Activated CD8-positive, alpha-beta memory T cell treated with anti-CD3 and anti-CD28 coated beads, Interleukin-2, amount 50 U/mL, for 48 hours (primary cell): ENCODE measurements at places on chromosomes 6 and 20.

- peak; percentile 88 for DNase-seq
Measured at GRCh38 chr6:158653577-158654354, 3.9 kb downstream of the SYTL3 start.

- no peak for DNase-seq
Measured at GRCh38 chr6:12967686-12968085, 251.1 kb downstream of the PHACTR1 start.

DNA sequence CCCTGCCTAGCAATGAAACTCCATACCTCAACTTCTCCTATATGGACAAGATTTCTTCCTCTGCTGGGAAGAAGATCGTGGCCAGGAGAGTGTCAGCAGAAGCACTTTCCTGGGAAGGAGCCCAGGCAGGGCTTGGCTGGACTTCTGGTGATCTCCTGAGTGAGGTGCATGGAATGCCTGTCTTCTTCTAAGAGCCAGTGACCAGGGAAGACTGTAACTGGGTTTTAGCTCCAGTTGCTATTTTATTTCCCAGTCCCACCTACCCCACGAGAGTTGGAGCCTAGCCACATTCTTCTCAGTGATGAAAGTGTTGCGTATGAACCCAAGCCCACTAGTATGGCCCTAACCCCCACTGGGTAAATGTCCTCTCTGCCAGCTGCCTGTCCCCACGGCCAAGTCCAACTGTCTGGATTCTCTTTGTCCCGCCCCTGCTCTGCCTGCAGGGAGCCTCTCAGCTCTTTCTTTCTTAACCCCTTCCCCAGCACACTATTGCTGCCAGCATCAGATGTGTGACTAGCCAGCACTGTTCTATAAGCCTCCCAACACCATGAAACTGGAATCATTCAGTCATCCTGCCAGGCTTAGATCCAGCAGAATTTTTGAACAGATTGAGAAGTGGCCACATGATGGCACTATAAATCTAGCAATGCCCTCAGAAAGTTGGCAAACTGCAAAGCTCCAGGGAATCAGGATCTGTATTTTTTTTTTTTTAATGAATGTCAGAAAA lies 69.8 kb upstream of the FAM184A start:
- DNase-seq: no peak

DNA sequence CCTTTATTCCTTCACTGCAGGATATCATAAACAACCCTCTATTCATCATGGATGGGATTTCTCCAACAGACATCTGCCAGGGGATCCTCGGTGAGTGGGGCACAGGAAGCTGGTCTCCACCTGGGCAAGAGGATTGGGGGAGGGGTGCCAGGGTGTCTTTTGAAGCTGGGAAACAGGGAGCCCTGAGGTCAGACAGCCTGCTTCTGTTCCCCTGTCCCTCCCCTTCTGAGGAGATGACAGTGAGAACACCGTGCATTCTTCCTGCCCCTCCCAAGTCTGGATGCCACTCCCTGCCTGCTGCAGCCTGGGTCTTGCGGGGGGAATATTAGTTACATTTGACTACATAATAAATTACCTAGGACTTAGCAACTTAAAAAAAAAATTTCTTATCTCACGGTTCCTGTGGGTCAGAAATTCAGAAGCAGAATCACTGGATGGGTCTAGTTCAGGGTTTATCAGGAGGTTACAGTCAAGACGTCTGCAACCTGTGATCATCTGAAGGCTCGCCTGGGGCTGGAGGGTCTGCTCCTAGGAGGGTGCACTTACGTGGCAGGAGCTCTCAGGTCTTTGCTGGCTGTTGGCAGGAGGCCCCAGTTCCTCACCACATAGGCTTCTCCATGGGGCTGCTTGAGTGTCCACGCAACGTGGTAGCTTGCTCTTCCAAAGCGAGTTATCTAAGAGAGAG lies 11.4 kb downstream of the CAPN11 start:
- no peak for DNase-seq

DNA sequence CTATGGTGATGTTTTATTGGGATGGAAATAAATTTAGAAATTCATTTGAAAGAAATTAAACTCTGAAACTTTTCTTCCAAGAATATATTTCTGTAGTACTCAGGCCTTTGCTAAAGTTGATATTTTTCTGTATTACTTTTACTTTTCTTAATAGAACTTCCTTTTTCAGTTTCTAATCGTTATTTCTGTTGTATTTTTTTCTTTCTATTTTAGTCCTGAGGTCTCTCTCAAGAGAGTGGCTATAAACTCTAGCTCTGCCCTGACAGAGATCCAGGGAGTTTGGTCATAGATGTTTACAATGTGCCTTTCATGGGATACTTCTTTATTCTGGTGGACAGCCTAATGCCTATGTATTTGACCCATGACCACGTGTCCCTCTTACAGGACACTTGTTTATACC lies 51.0 kb downstream of the OR2B6 start:
- DNase-seq: no peak

GRCh38 chr6:116387374-116387773 lies 16.6 kb downstream of the DSE start:
- DNase-seq: no peak

- DNase-seq: no peak
Measured at GRCh38 chr6:136969930-136970329, 47.8 kb downstream of the SLC35D3 start.

DNA sequence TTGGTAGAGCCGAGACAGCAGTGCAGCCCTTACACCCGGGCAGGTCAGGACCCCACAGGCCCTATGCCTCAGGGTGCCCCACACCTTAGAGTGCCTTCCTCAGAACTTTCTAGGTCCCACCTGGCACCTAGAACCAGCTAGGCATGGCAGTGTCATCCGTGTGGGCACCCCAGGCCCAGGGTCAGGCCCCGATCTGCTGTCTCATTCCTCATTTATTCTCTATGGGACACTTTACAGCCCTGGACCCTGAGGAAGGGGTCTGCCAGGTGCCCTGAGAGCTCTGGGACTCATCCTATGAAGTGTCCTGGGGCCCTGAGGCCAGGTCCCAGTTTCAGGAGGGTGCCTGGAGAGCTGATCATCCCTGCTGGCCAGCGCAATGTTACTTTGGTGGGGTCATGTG lies 8.1 kb upstream of the BPI start:
- no peak for DNase-seq

GRCh38 chr6:77474286-77474956 lies 11.1 kb upstream of the HTR1B start:
- DNase-seq: no peak

- DNase-seq: no peak
Measured at GRCh38 chr20:8254911-8255582, 123.0 kb downstream of the PLCB1 start.

- DNase-seq: no peak
Measured at GRCh38 chr6:53828215-53828614, 33.4 kb downstream of the LRRC1 start.

DNA sequence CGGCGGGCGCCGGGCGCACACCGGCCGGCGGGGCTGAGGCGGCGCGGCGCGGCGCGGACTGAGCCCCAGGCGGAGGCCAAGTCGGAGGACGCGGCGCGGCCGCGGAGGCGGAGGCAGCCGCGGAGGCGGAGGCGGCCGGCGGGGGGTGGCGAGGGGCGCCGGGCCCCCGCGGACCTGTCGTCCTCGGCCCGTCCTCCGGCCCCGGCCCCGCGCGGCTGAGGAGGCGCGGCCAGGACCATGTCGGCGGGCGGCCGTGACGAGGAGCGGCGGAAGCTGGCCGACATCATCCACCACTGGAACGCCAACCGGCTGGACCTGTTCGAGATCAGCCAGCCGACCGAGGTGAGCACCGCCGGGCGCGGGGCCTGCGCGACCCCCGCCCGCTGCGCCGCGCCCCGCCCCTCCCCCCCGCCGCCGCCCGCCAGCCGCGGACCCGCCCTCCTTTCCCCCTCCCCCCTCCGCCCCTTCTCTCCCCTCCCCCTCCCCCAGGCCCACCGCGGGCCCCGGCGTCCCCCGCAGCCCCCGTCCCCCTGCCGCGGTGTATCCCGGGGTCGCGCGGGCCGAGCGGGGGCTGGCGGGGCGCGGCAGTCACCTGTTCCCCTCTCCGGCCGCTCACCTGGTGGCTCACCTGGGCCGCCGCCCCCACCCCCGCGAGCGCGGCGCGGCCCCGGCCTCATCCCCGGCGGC lies at the start of gene AFDN:
Gene AFDN (plus strand): TSS at position 16 of the 687 bp plus-strand sequence. CDS start 222 bp downstream, at position 238.
- DNase-seq: peak; percentile 63

DNA sequence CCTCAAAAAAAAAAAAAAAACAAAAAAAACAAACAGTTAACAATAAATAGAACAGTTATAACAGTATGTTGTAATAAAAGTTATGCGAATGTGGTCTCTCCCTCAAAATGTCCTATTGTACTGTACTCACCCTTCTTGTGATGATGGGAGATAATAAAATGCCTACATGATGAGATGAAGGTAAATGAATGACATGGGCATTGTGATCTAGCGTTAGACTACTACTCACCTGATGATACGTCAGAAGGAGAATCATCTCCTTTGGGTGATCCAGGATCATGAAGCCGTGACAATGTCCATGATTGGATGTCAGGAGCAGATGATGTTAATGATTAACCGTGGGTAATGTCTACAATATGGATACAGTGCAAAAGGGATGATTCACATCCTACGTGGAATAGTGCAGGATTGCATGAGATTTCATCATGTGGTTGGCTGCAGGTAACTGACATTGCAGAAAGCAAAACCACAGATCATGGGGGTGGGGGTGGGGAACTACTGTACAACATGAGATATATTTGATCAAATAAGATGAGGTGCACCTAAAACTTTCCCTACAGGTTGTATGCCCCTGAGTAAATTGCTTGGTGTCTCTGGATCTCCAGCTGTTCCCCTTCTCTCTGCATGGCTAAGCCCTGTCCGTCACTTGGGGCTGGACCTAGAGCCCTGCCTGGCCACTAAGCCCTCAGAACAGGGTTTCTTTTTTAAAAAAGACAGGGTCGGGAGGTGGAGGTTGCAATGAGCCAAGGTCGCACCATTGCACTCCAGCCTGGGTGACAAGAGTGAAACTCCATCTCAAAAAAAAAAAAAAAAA lies 6.2 kb upstream of the RBCK1 start:
- DNase-seq: no peak

- no peak for DNase-seq
Measured at GRCh38 chr20:20036756-20037155, 15.5 kb downstream of the CRNKL1 start.

- DNase-seq: no peak
Measured at GRCh38 chr20:53870426-53871315, 199.7 kb downstream of the BCAS1 start.

GRCh38 chr20:17987988-17988387 lies 19.2 kb downstream of the MGME1 start:
- no peak for DNase-seq

DNA sequence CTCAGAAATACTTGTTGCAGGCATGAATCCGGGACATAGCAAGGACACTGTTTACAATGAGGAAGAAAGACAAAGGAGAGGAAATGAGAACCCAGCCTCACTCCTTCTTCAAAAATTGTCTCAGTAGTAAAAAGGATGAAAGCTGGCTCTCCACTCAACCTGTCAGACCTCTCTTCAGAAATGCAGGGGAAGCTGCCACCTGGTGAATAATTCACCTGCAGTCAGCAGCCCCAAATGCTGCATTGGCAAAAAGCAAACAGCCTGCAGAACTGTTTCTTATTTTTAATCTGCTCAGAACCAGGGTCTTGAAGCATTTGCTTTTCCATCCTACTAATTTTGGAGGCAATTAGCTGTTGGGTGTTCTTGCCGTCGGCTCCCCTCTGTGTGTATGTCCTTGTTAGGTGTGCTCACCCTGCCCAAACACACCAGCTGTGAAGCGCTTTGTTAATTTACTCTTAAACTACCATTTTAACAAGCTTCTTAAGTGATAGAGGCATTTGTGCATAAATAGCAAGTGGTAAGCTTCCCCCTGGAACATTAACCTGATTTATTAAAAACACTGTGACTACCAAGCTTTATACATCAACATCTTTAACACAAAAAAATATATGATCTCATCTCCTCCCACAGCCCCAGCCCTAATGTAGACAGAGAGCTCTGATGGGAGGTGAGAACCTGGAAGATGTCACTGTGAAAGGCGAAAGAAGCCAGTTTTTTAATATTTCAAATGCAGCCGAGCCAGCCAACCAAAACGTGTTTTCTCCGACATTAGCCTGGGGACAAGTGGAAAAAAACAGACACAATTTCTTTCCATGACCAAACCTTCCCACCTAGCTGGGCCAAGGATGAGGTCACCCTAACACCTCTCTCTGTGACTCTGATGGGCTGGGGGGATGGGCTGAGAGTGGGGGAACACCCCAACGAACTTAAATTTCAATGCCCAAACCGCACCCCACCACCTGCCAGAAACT lies 451.0 kb upstream of the SULF2 start:
- DNase-seq: no peak

DNA sequence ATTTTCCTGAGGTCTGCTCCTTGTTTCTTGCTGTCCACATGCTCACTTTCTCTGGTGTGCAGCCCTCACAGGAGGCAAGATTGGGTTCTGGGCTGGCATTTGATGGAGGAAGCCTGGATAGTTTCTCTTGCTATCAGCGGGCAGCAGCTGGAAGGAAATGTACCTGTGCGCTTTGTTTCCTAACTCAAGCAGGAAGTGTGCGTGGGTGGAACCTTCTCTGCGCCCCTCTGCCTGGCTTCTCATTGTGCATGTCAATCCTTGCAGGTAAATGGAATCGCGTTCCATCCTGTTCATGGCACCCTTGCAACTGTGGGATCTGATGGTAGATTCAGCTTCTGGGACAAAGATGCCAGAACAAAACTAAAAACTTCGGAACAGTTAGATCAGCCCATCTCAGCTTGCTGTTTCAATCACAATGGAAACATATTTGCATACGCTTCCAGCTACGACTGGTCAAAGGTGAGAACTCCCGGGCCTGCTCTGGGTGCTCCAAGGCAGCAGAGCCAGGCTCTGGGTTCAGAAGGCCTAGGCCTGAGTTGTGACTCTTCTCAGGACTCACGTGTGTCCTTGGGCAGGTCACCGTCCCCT lies 16.8 kb upstream of the RBM38 start:
- no peak for DNase-seq

DNA sequence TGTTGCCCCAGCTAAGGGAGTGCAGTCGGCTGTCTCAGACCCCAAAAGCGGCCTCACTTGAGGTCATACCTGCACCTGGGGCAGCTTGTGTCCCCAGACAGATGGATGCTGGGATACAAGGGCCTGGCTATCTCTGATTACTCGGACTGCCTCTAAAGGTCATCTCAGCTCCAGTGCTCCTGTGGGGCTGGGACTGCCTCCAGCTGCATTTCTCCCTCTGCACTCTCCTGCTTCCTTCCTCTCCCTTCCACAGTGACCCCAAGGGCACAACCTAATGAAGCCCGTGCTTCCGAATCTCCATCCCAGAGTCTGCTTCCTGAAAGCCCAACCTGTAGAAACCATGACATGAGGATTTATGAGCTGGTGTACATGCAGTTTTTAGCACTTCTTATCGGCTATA lies 22.8 kb upstream of the OCSTAMP start:
- DNase-seq: no peak

DNA sequence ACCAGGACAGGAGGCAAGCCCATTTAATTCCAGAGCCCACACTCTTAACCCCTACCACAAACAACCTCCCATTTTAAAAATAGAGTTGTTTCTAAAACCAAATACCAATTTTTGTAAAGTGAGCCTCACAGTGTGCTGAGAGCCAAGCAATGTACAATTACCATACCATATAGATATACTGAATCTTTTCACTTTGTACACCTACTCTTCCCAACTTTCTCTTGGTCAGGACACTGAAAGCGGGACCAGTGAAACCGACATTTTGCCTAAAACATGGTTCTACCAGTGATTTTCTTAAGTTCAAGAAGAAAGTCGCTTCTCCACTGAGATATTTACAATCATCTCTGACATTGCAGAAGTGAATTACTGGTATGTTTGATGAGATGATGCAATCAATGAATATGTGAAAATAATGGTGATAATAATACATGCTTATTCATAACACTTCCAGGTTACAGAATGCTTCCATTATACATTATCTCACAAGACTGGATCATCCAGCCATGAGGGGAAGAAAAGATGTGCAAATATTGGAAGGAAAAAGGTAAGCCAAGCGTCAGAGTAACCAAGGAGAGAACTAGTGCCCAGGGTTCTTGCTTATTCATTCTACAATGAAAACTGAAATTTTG lies 74.1 kb downstream of the HIVEP2 start:
- DNase-seq: no peak
